ENCODE measurements at places on chromosomes 5 and 9. TPM values are rescaled to one million over a fixed set of nuclear protein-coding genes. Genes with fewer than 3 reads are reported as not detected.

The SLC6A3 gene
- total RNA-seq = 1.1 TPM

The GRXCR2 gene
- not detected for total RNA-seq

The MOB3B gene
- total RNA-seq = 11.8 TPM

The PAEP gene
- not detected for total RNA-seq

The FOXD4L6 gene
- total RNA-seq = not detected

The IRX2 gene
- total RNA-seq = 11.0 TPM

The RNF180 gene
- total RNA-seq = 39.4 TPM

The PRR16 gene
- 1.6 TPM for total RNA-seq

The DNAH5 gene
- 2.6 TPM for total RNA-seq

The CCDC152 gene
- total RNA-seq = 13.8 TPM

The HTR1A gene
- 0.99 TPM for total RNA-seq

The REEP2 gene
- total RNA-seq = 48.1 TPM

The GARNL3 gene
- 70.7 TPM for total RNA-seq

The ITK gene
- 0.06 TPM for total RNA-seq

The C5orf52 gene
- total RNA-seq = not detected

The FGF10 gene
- total RNA-seq = 10.1 TPM

The GARIN3 gene
- total RNA-seq = not detected

The FGFR4 gene
- 1.1 TPM for total RNA-seq

The PFN3 gene
- not detected for total RNA-seq

The UBE2QL1 gene
- 9.3 TPM for total RNA-seq

The HIGD2A gene
- total RNA-seq = 39.8 TPM

The AGXT2 gene
- 0.11 TPM for total RNA-seq

The NME5 gene
- 21.0 TPM for total RNA-seq

The PCA3 gene
- total RNA-seq = 0.50 TPM

The ADRB2 gene
- total RNA-seq = 4.4 TPM

The GKAP1 gene
- total RNA-seq = 14.8 TPM

The IL13 gene
- total RNA-seq = not detected

The AK1 gene
- 240 TPM for total RNA-seq

The CLPTM1L gene
- total RNA-seq = 123 TPM

The CTSV gene
- 11.7 TPM for total RNA-seq

The IRX4 gene
- total RNA-seq = 0.30 TPM

The PCDHGB1 gene
- 6.4 TPM for total RNA-seq

The ZNF618 gene
- 13.8 TPM for total RNA-seq

The KCNMB1 gene
- 0.83 TPM for total RNA-seq

The ACSL6 gene
- total RNA-seq = 103 TPM

The NTNG2 gene
- 5.4 TPM for total RNA-seq

The TRPM6 gene
- 2.2 TPM for total RNA-seq

The CENPP gene
- 12.7 TPM for total RNA-seq

The ARSI gene
- total RNA-seq = 17.5 TPM

The ZNF883 gene
- total RNA-seq = 14.1 TPM

The PCDHB9 gene
- total RNA-seq = 3.5 TPM

The PCDHB5 gene
- total RNA-seq = 10.6 TPM

The HK3 gene
- 0.66 TPM for total RNA-seq

The MVB12B gene
- 28.9 TPM for total RNA-seq

The UGT3A2 gene
- total RNA-seq = 1.4 TPM

The C7 gene
- 95.1 TPM for total RNA-seq

The CCDC192 gene
- 0.99 TPM for total RNA-seq

The IFNA13 gene
- not detected for total RNA-seq

The GLDC gene
- total RNA-seq = 56.6 TPM

The SV2C gene
- total RNA-seq = 66.7 TPM

Measured in spinal cord (tissue), 10 donors.